ENCODE measurements at places on chromosomes 16 and 17.

- DNase-seq: peak; percentile 24
These were observed 4.8 kb upstream of the MT2A start for GRCh38 chr16:56603589-56603988.

DNA sequence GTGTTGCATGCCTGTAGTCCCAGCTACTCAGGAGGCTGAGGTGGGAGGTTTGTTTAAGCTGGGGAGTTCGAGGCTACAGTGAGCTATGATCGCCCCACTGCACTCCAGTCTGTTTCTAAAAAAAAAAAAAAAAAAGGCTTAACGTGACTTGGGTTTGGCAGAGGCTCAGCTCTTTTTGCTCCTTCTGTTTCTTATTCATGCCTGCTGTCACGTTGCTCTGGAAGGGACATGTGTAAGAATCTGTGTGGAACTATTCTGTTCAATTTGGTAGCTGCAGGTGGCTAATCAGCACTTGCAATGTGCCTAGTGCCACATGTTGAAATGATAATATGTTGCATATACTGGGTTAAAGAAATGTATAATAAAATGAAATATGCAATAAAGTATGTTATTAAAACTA, 20.9 kb upstream of the SYT17 start:
- no peak for DNase-seq

DNA sequence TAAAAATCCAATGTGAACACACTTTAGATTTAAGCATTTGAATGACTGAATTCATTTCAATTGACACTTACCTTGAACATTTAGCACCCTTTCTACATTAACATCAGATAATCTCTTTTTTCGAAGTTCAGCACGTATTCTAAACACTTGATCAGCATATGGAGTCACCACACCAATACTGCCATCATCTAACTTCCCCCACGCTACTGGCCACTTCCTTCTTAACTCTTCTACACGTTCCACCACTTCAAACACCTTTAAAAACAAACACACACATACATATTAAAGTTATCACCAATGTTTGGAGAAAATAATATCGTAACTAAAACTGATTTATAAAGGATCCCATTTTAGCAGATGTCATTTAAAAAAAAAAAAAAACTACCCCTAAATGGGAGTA, 93.5 kb downstream of the CACNG1 start:
- no peak for DNase-seq

DNA sequence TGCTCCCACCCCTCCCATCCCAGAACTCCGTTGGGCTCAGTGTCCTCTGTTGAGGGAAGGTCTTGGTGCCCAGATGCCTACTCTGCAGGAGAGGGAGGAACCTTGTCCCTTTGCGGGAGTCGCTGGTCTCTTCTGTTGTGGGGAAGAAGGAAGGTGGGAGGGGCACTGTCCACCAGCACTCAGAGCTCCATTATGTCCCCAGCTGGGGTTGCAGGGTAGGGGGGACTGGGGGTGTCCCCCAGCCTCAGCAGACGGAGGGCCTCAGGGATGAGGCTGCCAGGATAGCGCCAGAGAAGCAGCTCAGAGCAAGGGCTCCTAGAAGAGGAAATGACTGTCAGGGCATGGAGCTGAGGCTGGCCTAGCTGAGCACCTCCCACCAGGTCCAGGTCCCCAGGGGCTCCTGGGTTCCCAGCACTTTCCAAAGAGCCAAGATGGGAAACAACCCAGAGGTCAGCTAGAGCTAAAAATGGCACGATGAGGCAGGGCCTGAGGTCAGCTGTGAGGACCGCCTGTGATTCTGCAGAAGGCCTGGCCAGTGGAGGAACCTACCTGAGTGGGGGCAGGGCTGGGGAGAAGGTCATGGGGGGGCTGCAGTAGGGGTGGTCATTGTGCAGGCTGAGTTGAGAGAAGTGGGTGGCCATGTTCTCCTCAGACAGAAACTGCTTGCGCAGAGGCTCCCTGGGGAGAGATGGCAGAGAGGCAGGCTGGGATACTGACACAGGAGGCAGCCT, 893 bp downstream of the HCFC1R1 start:
- DNase-seq: no peak

DNA sequence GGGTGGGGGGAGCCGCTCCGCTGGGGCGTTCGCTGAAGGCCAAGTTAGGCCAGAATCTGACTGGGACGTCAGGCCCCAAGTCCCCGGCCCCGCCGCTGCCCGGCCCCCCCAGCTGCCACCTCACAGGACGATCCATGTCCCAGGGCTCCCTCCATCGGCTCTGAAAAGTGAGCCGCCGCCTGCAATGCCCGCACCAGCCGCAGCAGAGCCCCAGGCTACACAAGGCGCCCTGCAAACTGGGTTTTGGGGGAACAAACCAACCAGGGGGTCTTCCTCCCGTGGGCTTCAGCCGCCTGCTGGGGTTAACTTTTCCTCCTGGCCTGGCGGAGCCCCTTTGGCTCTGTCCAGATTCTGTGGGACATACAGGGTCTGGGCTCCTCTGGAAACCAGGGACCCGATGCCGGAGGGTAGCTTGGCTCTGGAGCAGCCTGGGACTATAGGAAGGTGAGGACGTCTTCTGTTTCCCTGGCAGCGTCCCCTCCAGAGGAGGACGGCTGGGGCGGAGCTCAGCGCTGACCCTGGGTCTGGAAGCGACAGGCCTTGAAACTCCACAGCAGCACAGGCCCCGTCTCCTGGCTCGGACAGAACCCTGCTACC, 835 bp downstream of the NME4 start:
- peak; percentile 18 for DNase-seq

GRCh38 chr17:2799653-2800052, 3.4 kb downstream of the RAP1GAP2 start:
- no peak for DNase-seq

DNA sequence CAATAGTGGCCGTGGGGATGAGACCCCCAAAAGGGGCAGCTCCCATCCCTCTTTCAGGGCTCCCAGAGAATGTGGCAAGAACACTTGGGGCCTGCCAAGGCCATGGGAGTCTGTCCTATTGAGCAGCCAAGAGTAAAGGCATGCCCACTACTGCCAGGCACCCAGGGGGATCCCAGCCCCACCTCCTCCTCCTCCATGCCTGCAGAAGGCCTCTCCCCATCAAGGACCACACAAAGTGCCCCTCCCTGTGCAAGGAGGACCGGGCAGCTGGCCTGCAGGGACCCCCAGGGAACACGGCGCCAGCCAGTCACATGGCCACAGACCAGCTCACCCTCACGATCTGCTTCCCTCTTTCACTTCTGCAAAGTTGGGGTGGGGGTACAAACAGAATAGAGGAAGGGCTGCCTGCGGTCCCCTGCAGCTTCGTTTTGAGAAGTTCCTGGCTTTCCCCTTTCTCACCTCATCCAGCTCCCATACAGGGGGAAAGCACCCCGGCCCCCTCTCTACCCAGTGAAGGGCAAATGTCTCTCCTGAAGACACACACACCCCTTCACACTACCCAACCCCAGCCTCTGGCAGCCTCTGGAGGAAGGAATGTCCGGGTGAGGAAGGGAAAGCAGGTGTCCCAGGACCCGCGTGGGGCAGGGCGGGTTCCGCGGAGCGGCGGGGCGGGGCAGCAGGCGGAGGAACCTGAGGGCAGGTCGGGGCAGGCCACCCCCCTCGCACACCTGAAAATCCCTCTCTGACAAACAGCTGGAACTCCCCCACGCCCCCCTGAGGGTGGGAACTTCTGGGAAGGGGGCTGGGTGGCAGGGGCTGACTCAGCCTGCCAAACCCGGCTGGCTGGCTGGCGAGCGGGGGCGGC, 2.0 kb downstream of the PPP1R9B start:
- no peak for DNase-seq

DNA sequence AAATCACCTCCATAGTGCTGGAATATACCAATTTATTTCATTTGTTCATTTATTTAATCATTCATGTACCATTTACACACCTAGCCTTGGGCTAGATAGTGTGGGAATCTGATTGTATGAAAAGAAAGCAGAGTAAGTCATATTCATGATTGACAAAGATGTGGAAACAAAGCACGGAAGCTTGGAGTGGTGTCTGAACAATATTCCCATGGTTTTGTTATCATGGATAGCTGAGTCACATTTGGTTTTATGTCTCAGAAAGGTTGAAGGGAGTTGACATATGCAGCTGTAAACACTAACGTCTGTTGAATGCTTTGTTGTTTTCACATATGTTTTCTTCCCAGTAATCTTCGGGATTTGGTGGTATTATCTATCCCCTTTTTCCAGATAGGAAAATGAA, 76.6 kb downstream of the MAP2K4 start:
- DNase-seq: no peak

DNA sequence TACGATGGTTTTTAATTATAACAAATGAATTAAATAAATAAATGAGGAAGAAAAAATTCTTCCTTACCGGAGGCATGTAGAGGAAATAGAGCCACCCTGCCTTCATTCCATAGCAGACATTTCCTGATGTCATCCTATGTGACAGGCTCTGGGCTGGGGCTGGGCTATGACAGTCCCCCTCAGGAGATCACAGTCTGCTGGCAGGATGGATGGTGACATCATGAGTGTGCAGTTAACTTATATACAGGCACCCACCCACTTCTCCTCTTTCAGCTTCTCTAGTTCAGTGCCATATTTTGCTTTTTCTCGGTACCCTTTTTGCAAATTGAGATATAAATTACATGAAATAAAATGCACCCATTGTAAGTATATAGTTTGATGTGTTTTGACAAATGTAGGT, 6.4 kb upstream of the CMTM3 start:
- no peak for DNase-seq

DNA sequence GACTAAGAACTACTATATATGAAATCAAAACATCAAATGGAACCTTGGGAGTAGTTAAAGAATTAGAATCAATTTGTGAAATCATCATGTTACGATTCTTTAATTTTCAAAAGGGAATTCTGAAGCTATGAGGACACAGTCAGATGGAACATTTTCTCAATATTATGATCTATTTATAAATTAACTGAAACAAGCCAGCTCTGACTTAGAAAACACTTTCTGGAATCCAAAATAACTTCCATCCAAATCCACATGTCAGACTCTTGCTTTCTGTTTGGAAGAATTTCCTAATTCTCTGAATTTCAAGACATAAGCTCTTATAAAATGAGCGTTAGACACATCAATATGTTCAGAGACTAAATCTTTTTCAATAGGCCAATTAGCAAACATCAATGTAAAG, 737.7 kb upstream of the SOX9 start:
- DNase-seq: no peak

DNA sequence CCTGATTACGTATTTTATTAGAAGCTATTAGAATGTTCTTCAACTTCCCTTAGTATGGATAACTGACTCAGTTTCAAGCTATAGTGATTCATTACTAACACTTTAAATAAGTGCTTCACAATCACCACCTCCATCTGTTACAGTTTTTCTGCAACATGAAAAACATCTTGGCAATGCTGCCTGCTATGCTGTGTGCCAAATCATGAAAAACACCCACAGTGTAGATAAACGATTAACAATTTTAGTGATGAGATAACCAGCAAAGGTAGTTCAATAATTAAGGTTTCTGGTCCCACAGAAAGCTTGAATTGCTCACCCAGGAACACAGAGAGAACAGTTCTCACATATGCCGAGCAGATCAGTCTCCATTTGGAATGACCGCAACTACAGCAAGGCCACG, 51.4 kb upstream of the SLC25A19 start:
- DNase-seq: no peak

DNA sequence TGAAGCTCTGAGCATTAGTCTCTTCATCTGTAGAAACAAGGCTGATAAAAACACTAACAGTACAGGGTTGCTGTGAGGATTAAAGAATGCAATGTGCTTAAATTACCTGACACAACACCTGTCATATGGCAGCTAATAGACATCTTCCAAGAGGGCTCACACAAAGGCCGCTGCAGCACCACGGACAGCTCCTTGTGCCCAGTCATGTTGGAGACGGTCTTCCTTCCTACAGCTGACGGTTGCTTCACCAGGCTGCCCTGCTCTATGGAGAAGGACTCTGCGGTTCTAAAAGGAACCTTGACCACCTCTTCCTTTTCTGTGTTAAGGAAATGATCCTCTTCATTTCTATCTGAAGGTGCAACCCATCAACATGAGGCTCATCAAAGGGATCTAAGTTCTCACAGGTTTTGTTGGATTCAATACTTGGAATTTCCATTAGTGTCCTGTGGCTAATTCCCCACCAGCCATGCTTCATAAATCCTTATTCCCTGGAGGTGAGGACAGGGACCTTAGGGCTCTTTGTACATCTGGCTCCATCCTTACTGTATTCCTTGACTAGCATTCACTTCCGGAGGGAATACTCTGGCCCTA, 138.9 kb upstream of the CES5A start:
- DNase-seq: no peak

DNA sequence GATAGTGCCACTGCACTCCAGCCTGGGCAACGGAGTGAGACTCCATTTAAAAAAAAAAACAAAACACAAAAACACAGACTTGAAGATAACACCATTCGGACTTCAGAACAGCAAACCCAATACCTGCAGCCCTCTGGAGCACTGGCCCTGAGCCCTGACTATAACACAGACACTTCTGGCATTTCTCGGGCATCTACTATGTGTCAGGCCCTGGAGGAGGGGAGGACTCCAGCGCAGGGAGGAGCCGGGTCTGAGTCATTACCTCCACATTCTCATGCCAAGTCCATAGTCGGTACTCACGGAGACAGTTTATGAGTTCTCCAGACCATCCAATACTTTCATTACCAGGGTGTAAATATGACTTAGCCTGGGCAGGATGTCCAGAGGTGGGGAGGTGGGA, 48.8 kb downstream of the PITPNM3 start:
- no peak for DNase-seq

GRCh38 chr17:51189628-51190027, 23.4 kb downstream of the NME2 start:
- DNase-seq: no peak

DNA sequence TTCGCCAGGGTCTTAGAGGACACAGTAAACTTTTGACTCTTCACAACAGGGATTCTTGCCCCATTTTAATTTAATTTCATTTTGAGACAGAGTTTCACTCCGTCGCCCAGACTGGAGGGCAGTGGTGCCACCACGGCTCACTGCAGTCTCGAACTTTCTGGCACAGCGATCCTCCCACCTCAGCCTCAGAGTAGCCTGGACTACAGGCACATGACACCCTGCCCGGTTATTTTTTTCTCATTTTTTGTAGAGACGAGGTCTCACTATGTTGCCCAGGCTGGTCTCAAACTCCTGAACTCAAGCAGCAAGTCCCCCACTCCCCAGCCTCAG, 329 bp upstream of the NLE1 start:
- no peak for DNase-seq

Measured in NCI-H1092 (cell line).